ENCODE measurements at places on chromosomes 1 and 21.

- DNase-seq = no peak
Observed at GRCh38 chr21:36661511-36662309, 37.2 kb upstream of the SIM2 start.

GRCh38 chr1:116827607-116828105 is 73.4 kb downstream of the CD2 start:
- no peak for DNase-seq

DNA sequence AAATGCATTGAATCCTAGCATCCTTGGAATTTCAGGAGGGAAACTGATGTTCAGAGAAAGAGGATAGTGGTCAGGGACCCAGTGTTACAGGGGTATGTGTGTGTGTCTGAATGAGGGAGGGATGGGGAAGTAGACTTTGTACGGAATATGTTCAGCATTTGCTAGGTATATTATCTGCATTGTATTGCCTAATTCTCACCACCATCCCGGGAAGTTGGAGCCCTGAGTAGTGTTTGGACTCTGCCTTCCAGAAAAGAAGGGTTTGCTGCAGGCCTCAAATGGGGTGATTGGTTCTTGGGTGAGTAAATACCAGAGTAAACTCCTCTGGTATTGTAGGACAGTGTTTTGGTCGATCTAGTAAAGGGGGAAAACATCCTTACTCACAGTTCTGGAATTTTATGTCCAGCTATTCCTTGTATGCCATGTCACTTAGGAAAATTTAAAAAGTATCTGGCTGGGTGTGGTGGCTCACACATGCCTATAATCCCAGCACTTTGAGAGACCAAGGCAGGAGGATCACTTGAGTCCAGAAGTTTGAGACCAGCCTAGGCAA is 7.1 kb upstream of the ZNF496 start:
- DNase-seq = no peak

DNA sequence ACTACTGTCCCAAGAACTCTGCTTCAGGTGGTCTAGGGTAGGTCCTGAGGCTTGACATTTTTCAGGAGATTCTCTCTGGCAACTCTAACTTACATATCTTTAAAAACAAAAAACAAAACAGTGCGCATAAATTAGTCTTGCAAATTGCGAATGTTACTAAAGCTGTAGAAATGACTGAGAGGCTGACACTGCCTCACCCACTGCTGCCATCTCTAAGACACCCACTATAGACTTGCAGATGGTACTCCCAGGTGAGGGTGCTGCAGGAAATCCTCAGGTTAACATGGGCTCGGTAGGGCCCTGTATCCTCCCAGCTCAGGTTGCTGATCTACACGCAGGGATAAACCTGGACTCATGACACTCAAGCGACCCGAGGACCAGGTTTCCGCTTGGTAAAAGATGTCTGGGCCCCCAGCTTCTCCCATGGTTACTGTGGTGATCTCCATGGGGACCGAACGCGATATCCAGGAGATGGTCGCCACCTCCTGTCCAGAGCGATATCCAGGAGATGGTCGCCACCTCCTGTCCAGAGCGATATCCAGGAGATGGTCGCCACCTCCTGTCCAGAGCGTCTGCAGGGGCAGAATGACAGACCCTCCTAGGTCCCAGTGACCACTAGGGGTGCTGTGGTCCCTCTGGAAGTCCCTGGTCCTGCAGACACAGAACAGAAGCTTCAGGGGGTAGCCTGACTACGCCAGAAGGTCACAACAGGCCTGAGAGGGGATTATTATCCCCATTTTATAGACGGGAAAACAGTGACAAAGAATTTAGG is 16.2 kb upstream of the LY9 start:
- peak; percentile 51 for DNase-seq

DNA sequence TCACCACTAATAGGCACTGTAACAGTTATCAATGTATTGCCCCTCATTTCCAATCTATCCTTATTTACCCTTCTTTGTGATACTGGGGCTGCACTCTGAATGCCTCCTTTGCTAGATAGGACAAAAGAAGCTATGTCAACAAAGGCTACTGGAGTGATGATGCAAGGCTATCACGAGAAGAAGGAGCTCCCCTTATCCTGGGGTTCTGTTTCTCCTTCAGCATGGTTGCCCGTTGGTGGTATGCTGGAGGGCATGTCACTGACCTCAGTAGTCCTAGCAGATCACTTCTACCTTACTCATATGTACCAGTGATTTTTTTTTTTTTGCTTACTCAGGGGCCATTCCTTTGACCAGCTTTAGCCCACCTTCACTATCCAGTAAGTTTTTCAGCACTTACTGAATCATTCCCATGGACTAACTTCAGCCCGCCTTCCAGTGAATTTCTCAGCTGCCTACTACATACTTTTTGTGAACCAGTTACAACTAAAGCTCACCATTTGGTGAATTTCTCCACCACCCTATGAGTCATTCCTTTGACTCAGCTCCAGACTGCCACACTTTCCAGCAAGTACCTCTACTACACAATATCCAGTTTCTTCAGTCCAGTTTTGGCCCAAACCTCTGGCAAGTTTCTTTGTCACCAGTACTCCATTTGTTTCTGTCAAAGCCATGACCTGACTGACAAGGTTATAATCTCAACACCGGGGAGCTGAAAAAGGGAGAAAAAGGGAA is 944.5 kb downstream of the KCNT2 start:
- no peak for DNase-seq

All from activated CD8-positive, alpha-beta memory T cell treated with anti-CD3 and anti-CD28 coated beads, Interleukin-2, amount 50 U/mL, for 4 hours (primary cell).